ENCODE measurements at places on chromosomes 7 and 10.

- DNase-seq, result no peak
These were observed 50.5 kb downstream of the TPST1 start for GRCh38 chr7:66255534-66256100.

DNA sequence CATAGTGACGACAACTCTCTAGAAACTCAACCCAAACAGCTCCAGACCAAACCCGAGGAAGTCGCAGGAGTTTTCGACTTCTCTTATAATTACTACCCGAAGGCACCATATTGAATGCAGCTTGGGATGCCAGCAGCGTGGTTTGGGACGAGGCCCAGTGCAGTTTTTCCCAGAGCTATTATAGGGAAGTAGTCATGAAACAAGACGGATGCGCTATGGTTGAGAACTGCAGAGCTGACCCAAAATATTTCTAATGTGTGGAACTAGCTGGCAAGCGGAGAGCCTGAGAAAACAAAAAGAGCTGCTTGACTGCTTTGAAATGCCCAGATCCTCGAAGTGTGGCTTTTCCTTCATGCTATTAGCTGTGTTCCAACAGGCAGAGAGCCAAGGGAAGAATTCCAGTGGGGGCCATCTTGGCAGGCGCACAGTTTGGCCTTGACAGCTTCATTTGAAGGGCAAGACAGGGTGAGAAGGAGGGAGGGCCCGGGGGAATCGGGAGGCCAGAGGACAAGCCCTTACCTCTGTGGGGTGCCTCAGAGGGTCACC, 122.7 kb downstream of the CUL2 start:
- DNase-seq, result no peak

GRCh38 chr7:115782696-115783490, 247.7 kb downstream of the TFEC start:
- no peak for DNase-seq

DNA sequence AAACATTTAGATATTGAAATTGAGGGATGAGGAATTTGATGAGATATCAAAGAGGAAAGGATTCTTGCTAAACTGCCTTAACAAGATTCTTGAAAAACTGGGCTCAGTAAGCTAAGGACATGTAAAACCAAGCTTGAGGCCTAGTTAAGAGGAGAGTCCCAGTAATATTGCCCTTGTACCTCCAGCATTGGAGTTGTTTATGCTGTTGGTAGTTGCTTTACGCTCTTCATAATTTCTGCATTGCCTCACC, 156.1 kb upstream of the TRIM24 start:
- no peak for DNase-seq

GRCh38 chr10:110504111-110504735, 6.5 kb downstream of the DUSP5 start:
- DNase-seq, result no peak

DNA sequence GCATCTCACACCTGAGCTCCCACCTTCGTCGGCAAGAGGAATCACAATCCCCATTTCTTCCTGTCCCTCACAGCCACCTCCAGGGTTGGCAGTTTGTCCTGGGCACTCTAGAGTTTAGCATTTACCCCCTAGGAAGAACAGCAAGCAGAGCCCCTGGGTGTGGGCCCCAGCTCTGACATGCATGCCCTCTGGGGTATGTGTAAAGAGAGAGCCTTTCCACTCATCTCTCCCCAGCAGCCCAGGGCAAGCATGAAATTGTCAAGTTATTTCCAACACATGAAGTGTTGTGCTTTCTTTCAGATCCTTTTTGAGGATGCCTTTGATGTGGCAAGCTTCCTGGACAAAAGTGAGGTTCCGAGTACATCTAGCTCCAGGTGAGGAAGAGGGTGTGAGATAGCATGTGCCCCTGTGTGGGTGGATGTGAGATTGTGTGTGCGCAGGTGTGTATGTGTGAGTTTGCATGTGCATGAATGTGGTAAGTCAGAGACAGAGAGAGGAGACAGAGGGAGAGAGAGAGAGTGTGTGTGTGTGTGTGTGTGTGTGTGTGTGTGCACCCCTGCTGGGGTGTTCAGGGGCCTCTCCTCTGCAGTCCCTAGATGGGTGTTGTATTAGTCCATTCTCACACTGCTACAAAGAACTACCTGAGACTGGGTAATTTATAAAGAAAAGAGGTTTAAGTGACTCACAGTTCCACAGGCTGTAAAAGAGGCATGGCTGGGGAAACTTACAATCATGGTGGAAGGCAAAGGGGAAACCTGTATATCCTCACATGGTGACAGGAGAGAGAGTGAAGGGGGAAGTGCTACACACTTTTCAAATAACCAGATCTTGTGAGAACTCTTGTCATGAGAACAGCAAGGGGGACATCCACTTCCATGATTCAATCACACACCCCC, 18.1 kb downstream of the STRA8 start:
- DNase-seq, result no peak
